ENCODE measurements at places on chromosomes 3 and 15. TPM values are rescaled to one million over a fixed set of nuclear protein-coding genes. Genes with fewer than 3 reads are reported as not detected.

Gene KNG1
- not detected for total RNA-seq

Gene KLHL40
- not detected for total RNA-seq

Gene AHSG
- not detected for total RNA-seq

Gene ZIC1
- total RNA-seq = not detected

Gene NOX5
- 0.06 TPM for total RNA-seq

Gene P4HTM
- 44.5 TPM for total RNA-seq

Gene IFT122
- total RNA-seq = 15.6 TPM

Gene KCNH8
- not detected for total RNA-seq

Gene GLDN
- total RNA-seq = not detected

Gene NR2F2
- not detected for total RNA-seq

Gene RAD51
- 83.3 TPM for total RNA-seq

GRCh38 chr15:55116636-55117035 lies 80.1 kb downstream of the RSL24D1 start:
- H3K27me3 ChIP-seq = peaks cover 8% of the 10 kb centered on the region
- no peak for DNase-seq
- H3K27ac ChIP-seq = no peak overlapping the region
- H3K4me3 ChIP-seq = no peak overlapping the region
- no peaks in the 10 kb centered on the region for H3K36me3 ChIP-seq
- H3K4me1 ChIP-seq = no peaks in the 10 kb centered on the region

- no peaks in the 10 kb centered on the region for H3K36me3 ChIP-seq
- H3K4me3 ChIP-seq = no peak overlapping the region
- no peak for DNase-seq
- no peaks in the 10 kb centered on the region for H3K4me1 ChIP-seq
- no peak overlapping the region for H3K27ac ChIP-seq
Observed at GRCh38 chr3:140117096-140117526, 182.1 kb downstream of the CLSTN2 start.

DNA sequence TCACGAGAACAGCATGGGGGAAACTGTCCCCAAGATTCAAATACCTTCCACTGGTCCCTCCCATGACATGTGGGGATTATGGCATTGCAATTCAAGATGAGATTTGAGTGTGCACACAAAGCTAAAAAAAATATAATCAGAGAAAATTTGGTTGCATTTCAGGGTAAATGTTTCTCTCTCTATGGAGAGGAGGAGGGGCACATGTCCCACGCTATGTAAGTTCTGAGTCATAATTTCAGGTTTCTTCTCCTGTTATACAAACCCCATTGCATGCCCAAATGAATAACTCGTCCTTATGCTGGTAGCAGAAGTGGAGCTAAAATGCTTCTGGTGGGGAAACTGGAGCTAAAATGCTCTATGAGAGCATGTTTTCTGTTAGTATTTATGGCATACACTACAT lies 209.7 kb upstream of the DCBLD2 start:
- no peaks in the 10 kb centered on the region for H3K36me3 ChIP-seq
- H3K27ac ChIP-seq = no peak overlapping the region

GRCh38 chr3:62670351-62670750 lies 204.9 kb downstream of the CADPS start:
- H3K4me3 ChIP-seq = no peak overlapping the region
- H3K27ac ChIP-seq = no peak overlapping the region
- DNase-seq = no peak
- H3K36me3 ChIP-seq = no peaks in the 10 kb centered on the region
- H3K27me3 ChIP-seq = no peaks in the 10 kb centered on the region
- no peaks in the 10 kb centered on the region for H3K4me1 ChIP-seq

DNA sequence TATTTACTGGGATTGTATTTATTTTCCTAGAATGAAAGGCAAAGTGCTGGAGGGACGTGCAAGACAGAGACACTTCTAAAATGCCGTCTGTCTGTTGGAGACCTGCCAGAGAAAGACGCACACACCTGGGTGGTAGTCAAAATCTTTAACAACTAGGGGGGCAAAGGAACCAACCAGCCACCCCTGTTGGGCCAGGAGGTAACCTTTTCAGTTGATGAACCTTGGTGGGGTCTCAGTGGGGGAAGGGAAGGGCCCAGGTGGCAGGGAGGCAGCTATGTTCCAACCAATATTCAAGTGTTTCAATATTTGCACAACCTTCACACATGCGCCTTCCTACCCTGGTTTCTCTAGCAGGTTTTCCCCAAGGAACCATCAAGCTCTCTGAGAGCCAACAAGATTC lies 99.0 kb downstream of the MEGF11 start:
- no peak overlapping the region for H3K27ac ChIP-seq
- H3K4me3 ChIP-seq = no peak overlapping the region
- no peak for DNase-seq
- no peaks in the 10 kb centered on the region for H3K4me1 ChIP-seq
- H3K27me3 ChIP-seq = peaks cover 18% of the 10 kb centered on the region
- no peaks in the 10 kb centered on the region for H3K36me3 ChIP-seq

DNA sequence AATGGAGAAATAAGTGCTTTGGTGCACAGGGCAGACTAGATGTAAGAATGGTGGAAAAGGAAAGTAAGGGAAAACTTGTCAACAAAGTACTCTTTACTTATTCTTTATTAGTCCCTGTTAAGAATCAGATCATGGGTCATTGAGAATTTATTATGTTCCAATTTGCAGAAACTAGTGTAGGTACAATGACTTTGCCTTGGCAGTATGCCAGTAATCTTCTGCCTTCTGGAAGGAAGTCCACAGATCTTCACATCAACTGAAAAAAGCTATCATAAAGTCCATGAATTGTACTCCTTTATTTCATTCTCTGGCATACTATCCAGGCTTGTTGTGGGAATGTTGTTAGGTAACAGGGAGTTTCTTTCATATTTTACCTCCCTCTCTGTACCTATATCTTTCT lies 88.2 kb upstream of the FLNB start:
- no peak overlapping the region for H3K4me3 ChIP-seq
- peaks cover 12% of the 10 kb centered on the region for H3K4me1 ChIP-seq
- no peaks in the 10 kb centered on the region for H3K27me3 ChIP-seq
- peaks cover 50% of the 10 kb centered on the region for H3K36me3 ChIP-seq

DNA sequence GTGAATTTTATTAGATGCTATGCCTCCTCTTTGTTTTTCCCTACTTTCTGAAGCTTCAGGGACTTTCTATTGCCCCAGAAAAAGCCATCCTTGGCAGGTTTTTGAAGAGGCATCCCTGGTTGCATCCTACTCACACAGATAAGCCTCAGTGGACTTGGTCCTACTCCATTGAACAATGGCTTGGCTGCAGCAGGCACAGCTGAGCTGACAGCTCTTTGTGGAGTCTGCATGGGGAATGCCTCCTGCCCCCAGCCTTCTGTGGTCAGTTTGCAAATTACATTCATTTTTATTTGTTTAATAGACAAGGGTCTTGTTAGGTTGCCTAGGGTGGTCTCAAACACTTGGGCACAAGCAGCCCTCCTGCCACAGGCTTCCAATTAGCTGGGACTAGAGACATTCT lies 69.7 kb downstream of the NPAP1 start:
- H3K36me3 ChIP-seq = no peaks in the 10 kb centered on the region
- no peak for DNase-seq

- H3K27me3 ChIP-seq = peaks cover 46% of the 10 kb centered on the region
- no peak for DNase-seq
- peaks cover 3% of the 10 kb centered on the region for H3K36me3 ChIP-seq
- no peak overlapping the region for H3K4me3 ChIP-seq
Observed at GRCh38 chr3:170421111-170421641, 2.5 kb downstream of the CLDN11 start.

DNA sequence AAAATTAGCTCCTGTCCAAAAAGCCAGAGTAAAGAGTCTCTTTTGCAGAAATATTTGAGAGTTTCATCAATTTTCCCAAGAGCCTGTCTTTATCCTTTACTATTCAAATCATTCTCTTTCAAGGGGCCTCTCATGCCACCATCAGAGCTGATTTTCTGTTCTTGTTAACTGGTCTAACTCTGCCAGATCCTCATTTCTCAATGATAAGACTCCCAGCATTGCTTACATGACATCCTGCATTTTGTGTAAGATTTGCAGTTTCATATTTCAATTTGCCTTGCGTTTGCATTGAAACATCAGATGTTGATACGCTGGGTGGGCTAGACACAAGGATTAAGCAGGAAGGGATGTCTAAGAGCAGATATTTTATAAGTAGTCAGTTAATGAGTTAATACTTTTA lies 228.7 kb downstream of the TBL1XR1 start:
- H3K4me1 ChIP-seq = peaks cover 8% of the 10 kb centered on the region
- no peak overlapping the region for H3K27ac ChIP-seq
- H3K27me3 ChIP-seq = no peaks in the 10 kb centered on the region
- peaks cover 2% of the 10 kb centered on the region for H3K36me3 ChIP-seq
